ENCODE measurements at places on chromosomes 4 and X. TPM values are rescaled to one million over a fixed set of nuclear protein-coding genes. Genes with fewer than 3 reads are reported as not detected.

DNA sequence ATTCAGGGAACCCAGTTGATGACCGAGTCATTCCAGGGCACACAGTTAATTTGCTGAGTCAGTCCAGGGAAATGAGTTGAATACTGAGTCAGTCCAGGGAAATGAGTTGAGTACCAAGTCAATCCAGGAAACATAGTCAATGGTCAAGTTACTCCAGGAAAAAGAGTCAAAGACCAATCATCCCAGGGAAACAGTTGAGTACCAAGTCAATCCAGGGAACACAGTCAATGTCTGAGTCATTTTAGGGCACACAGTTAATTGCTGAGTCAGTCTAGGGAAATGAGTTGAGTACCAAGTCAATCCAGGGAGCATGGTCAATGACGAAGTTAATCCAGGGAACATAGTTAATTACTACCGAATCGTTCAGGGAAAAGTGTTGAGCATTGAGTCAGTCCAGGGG, 754.4 kb downstream of the NLGN4X start:
- no peak for DNase-seq

- no peak for DNase-seq
These were observed 45.6 kb downstream of the SEL1L3 start for GRCh38 chr4:25817059-25817681.

GRCh38 chr4:113476800-113477199, 284.7 kb downstream of the CAMK2D start:
- no peak for DNase-seq

GRCh38 chr4:188214861-188215260, 75.6 kb downstream of the TRIML1 start:
- DNase-seq: no peak

DNA sequence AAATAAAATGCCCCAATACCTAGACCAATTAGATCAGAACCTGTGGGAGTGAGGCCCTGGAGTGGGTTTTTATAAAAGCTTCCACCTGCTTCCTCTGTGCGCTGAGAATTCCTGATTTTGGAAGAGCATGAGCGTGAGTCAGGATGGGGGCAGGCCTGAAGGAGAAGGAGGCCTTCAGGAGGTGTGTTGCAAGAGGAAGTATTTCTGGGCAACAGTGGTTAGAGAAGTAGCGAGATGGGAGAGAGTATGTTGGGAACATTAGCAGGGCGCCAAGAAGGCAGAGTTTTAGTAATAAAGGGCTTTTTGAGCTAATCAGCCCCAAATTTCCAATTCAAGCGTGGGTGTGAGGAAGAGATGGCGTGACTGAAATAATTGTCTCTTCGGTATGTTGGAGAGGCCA, 349.8 kb downstream of the UNC5C start:
- DNase-seq: no peak

Gene FRG2
- total RNA-seq: not detected

DNA sequence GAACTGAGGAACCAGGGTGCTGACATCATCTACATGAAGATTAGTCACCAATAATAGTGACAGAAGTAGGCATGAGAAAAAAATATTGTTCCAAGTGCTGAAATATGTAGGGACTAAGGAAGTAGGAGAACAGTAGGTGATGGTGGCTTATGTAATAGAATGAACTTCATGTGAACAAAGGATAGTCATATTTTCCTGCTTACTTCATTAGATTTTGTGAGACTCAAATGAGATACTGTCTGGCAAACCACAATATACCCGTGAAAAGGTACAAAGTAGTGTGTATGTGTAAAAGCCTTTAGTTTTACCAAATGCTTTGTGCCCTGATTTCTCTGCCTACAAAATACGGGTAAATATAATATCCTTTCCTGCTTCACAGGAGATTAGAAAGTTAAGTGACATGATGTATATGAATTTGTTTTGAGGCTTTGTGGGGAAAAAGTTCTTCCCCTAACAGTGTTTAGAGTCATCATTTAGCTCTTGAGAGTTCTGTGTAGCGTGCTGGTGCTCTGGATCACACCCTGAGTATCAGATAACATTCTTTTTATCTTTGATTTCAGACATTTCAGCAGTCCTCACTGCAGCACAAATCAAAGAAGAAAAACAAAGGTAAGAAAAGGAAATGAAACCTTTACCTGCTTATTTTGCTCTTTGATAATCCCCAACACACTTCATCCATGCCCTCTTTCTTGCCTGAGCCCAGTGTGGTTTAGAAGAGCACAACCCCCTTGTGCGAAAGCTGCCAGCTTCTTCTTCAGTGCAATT, 67.9 kb downstream of the KLHL34 start:
- DNase-seq: no peak

DNA sequence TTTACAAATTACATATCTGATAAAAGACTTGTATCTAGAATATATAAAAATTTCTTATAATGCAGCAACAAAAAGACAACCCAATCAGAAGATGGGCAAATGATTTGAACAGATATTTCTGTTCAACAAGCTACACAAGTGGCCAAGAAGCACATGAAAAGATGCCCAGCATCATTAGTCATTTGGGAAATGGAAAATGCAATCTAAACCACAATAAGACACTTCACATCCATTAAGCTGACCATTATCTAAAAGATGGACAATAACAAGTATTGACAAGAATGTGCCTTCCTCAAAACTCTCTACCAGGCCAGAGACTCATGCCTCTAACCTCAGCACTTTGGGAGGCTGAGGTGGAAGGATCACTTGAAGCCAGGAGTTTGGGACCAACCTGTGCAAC, 53.9 kb downstream of the SPINK2 start:
- DNase-seq: no peak

Gene CSAG3
- total RNA-seq: not detected

DNA sequence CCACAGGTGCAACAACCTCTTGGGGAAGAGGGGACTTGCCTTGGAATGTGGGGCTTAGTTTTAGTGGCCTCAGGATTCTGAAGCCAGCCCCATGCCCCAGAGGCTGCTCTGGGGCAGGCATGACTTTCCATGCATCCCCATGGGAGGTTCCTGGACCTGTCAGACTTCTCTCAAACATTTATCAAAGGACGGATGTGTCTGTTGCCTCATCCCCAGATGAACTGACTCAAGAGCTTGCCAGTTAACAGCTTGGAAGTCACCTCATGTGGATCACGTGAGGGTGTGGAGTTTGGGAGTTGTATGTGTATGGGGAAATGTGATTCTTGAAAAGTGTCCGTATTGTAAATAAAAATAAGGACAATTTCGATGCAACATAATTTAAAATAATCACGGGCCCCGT, 341.5 kb downstream of the ARHGAP10 start:
- DNase-seq: no peak

- no peak for DNase-seq
These were observed 224.5 kb upstream of the TENM3 start for GRCh38 chr4:182018691-182019090.

- peak; percentile 31 for DNase-seq
These were observed 57.1 kb downstream of the RELL1 start for GRCh38 chr4:37628977-37629609.

GRCh38 chr4:144507311-144508101, 138.4 kb upstream of the HHIP start:
- DNase-seq: no peak

Gene NWD2
- 7.8 TPM for total RNA-seq

Gene PDK3
- 12.4 TPM for total RNA-seq

DNA sequence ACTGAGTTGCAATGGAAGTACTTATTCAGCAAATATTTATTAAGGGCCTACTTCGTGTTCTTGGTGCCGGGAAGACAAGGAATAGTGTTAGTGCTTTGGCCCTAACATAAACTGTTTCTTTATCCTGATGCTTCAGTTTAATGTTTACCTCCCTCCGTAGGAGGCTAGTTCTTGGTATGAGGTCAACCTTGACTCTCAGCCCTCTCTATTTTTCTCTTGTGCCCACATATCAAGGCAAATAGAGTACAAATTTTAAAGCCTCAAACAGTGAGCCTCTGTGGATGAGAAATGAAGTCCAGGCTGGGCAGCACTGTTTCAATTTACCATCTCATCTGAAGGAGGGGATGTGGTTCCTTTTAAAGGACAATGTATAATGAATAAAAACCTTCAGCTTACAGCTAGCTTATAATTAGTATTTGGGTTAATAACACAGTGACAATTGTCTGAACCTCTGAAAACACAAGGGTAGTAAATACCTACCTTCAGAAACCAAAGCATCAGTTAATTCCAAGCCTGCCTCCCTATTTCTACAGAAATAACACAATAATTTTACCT, 68.5 kb downstream of the SH3RF1 start:
- no peak for DNase-seq

- DNase-seq: no peak
These were observed 199.8 kb upstream of the SFRP2 start for GRCh38 chr4:153988492-153989363.

GRCh38 chrX:46268412-46268811, 276.8 kb downstream of the ZNF674 start:
- DNase-seq: no peak

GRCh38 chr4:124640022-124640730, 72.4 kb downstream of the ANKRD50 start:
- DNase-seq: no peak

- DNase-seq: no peak
These were observed 17.7 kb downstream of the JAKMIP1 start for GRCh38 chr4:6182376-6183280.

Gene GPR143
- total RNA-seq: 1.2 TPM

DNA sequence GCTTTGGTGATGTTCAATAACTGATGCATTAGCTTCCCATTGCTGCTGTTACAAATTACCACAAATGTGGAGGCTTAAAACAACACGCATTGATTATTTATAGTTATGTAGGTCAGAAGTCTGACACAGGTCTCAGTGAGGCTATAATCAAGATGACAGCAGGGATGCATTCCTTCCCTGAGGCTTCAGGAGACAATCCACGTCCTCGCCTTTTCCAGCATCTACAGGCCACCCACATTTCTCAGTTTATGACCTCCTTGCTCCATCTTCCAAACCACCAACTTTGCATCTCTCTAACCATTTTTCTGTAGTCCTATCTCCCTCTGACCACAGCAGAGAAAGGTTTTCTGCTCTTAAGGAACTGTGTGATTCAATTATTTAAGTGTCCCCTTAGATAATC, 92.5 kb downstream of the GASK1B start:
- no peak for DNase-seq

GRCh38 chr4:151165205-151166000, 66.0 kb downstream of the RPS3A start:
- DNase-seq: no peak

Gene CACNA1F
- total RNA-seq: 0.19 TPM

Gene USP26
- total RNA-seq: not detected

Gene STARD8
- total RNA-seq: 30.1 TPM

- DNase-seq: no peak
These were observed 170.3 kb upstream of the IGFBP7 start for GRCh38 chr4:57280481-57280880.

Gene HTR2C
- not detected for total RNA-seq

Gene NAT8L
- total RNA-seq: 7.3 TPM

DNA sequence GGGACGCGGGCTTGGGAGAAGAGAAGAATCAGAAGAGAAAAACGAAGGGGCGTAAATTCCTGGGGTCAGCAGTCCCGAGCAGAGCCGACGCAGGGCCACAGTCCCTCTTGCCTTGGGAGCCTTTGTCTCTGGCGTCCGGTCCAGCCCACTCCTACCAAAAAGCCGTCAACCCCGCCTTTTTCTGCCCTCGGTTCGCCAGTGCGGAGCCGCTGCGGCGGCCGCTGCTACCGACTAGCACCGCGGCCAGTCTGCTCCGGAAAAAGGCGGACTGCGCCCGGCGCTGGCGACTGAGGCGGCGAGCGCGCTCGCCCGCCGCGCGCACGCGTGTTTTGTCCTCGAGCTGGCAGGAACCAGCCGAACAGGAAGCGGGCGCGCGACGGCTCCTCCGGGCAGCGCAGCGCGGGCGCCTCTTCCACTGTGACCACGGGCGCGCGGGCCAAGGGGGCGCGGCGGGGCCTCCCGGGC, 502 bp downstream of the HNRNPDL start:
- DNase-seq: no peak

DNA sequence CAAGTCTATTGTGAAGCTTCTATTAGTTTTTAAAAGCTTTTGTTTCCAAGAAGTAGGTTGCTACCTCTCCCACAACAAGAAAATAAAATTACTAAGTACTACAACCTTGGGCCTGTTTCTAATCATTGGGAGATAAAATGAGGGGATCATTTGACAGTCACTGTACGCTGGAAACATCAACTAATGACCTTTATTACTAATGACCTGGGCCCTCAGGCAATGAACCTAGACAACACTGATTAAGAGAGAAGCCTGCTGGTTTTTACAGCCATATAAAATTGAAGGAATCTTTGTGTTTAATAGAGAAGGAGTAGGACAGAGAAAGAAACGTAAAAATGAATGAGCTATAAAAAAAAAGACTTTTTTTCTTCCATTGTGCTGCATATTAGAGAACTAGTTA, 1000.9 kb downstream of the STPG2 start:
- no peak for DNase-seq

DNA sequence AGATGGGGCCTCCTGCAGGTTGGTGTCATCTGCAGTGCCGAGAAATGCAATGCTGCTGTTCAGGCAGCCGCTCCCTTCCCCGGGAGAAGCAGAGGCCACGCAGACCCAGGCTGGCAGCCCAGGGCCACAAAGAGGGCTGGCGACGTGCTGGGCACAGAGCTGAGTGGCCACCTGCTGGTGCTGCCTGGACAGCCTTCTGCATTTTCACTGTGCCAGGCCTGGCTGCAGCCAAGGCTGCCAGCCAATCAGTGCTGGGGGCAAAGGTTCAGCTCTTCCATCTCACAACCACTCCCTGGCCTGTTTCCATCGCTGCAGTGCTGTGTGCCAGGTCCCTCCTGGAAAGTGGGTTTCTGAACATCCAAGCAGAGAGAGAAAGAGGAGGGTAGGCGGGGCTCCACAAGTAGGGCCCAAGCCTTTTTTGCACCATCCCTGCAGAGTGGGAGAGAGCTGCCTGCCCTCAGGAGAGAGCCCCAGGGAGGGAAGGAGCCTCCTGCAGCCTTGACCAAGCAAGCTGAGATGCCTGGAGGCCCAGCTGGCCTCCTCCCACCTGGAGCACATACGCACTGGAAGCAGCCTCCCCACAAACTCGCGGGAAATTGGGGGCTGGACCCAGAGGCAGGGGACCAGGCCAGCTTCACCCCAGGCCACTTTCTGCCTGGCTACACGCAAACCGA, 20.1 kb downstream of the ADRA2C start:
- no peak for DNase-seq

DNA sequence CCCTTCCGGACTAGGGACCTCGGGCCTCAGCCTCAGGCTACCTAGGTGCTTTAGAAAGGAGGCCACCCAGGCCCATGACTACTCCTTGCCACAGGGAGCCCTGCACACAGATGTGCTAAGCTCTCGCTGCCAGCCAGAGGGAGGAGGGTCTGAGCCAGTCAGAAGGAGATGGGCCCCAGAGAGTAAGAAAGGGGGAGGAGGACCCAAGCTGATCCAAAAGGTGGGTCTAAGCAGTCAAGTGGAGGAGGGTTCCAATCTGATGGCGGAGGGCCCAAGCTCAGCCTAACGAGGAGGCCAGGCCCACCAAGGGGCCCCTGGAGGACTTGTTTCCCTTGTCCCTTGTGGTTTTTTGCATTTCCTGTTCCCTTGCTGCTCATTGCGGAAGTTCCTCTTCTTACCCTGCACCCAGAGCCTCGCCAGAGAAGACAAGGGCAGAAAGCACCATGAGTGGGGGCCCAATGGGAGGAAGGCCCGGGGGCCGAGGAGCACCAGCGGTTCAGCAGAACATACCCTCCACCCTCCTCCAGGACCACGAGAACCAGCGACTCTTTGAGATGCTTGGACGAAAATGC, at the start of gene WAS:
TSS of gene WAS (plus strand) at position 389 of the 572 bp plus-strand sequence. CDS start at position 444, 55 bp downstream.
- DNase-seq: no peak

- DNase-seq: no peak
These were observed 1.4 kb upstream of the RAB41 start for GRCh38 chrX:70280573-70280972.

Data from omental fat pad (tissue), 4 donors.